Activated naive CD8-positive, alpha-beta T cell treated with anti-CD3 and anti-CD28 coated beads, Interleukin-2, amount 50 U/mL, for 16 hours (primary cell): ENCODE measurements at places on chromosomes 3 and 15.
A peak's percentile ranks its signal among the peaks of the same experiment; 100 is the strongest.

DNA sequence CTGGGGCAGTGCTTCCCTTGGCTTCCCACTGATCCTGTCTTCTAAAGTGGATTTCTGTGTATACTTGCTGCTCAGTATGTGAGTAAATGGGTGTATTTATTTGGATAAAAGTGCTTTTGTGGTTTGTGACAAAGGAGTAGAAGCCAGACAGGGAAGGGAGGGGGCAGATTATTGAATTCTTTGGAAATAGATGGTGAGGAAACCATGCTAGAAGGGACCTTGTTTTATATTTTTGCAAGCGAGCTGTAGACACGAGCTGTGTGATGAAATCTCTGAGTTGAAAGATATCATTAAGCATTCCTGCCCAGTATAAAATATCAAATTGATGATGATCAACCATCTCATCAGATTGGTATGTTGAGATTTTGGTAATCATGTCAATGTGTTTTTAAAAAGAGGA is 68.9 kb downstream of the DUT start:
- no peak for DNase-seq

GRCh38 chr3:177299250-177299649 is 102.0 kb upstream of the TBL1XR1 start:
- DNase-seq, result no peak

DNA sequence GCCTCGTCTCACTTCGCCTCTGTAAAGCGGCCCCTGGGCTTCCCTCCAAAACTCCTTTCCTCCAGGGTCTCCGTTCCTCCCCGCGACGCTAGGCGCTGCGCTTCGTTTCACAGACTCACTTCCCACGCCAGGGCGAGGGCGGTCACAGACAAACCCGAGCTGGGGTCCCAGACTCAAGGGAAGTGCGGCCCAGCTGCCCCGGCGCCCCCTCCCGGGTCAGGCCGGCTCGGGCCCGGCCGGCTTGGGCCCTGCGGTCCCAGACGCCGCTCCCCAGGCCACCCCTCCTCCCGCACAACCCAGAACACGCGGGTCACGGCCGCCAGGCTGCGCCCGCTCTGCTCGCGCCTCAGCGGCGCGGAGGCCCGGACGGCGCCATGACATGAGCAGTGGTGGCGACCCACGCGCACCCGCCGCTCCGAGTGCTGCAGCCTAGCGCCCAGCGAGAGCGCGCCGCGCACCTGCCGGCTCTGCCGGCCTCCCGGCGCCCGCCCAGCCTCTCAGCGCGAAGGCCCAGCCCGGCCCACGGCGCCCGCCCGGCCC is 547 bp downstream of the NUP210 start:
- DNase-seq, result peak; percentile 20

DNA sequence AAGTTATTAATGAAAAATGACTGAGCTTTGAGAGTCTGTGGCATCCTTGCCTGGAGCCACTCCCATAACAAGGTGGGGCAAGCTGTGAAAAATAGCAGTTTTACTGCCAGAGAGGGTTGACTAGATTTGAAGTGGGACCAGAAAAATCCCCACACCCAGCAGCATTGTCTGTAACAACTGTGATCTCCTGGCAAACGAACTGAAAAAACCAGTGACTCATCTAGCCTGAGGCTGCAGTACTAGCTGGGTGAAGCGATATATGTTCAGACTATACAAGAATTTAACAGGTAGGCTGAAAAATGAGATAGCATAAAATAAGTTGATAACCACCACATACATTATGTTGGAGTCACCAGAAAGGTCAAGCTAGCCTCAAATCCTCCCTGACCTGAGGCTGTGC is 64.0 kb downstream of the DPH6 start:
- no peak for DNase-seq

GRCh38 chr15:81108427-81108826 is 25.6 kb upstream of the CFAP161 start:
- DNase-seq, result no peak

- DNase-seq, result no peak
These were observed 57.4 kb downstream of the MRPS25 start for GRCh38 chr3:15007681-15008141.

DNA sequence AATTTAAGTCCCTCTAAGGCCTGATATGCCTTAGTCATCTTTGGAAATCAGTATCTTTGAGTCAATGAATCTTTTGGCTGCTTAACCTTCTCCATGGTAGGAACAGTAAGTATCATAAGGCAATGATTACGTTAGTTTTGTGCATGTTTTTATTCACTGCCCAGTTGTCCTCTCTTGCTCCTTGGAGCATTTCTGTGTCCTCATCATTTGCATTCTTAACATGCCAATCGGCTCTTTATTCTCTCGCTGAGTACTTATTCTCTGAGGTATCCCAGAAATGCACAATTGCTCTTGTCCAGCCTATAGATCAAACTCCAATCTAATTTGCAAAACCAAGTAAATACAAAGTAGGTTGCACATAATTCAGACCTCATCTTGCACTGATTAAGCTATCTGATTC is 405.0 kb upstream of the IL12A start:
- DNase-seq, result no peak

DNA sequence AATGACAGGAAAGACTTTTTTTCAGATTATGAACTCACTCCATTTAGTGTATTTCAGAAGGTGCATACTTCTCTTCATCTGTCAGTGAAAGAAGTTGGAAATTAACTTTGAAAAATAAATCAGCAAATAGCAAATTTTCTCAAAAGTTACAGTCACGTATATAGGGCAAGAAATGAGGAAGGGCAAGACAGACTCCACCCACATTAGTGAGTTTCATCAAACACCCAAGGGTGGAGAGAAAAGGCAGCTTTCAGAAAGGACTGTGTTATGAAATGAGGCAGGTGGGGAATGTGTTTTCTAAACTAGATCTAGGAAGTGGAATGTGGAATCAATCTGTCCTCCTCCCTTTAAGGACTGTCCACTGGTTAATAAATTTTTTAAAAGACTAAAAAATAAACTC is 2.9 kb downstream of the SLC22A13 start:
- no peak for DNase-seq

- DNase-seq, result no peak
These were observed 1362.8 kb downstream of the ROBO2 start for GRCh38 chr3:78402720-78403119.

DNA sequence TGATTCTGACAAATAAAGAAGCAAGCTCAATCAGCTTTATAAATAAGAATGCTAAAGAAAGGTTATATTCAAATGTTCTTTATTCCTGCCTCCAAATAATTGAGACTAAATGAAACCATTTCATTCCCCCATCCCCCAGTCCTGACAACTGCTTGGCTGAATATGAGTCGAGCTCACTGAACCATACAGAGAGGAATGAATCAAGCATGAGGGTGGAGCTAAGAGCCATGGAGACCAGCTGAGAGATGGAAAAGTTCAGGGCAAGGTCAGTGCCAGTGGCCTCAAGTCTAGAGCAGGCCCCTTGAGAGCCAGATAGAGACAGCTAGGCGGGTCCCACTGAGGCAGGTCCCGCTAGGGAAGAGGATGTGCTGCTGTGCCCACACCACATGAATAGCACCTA is 188.7 kb upstream of the EIF1B start:
- DNase-seq, result no peak

GRCh38 chr15:89187986-89188514 is 33.3 kb downstream of the RLBP1 start:
- no peak for DNase-seq
